ENCODE measurements at places on chromosomes 3 and 15.

DNA sequence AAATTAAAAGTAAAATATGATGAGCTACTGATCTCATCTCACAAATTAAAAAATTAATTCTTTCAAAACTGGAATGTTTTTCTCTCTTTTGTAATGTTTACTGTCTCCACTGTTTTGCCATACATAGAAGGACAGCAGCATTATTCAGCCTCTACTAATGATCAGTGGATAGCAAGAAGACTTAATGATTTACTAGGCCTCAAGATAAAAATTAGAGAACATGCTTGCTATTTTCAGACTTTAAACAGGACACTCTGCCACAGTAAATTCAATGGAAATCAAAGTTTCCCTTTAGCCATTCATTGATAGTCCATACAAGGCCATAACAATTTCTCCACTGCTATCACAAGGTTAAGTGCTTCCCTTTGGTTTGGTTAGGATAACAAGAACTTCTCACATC lies 129.4 kb downstream of the TMCC1 start:
- DNase-seq: no peak

DNA sequence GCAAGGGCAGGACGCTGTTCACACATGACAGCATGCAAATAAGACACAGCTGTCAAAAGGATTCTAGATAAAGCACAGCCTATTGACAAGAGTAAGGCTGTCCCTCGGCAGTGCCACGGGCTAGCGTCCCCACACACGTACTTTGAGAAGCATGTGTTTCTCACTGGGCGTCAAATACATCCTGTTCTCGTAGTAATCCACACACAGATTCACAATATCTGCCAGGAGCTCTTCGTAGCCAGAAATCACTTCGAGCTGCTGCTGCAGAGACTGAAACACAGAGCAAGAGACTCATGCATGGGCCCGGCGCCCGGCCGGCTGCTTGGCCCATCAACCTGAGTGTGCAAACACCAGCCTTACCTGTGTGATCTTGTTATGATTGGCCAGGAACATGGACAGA lies 41.1 kb downstream of the CYFIP1 start:
- DNase-seq: no peak

- peak; percentile 31 for DNase-seq
Measured at GRCh38 chr3:138724443-138724842, 110.3 kb downstream of the PIK3CB start.

DNA sequence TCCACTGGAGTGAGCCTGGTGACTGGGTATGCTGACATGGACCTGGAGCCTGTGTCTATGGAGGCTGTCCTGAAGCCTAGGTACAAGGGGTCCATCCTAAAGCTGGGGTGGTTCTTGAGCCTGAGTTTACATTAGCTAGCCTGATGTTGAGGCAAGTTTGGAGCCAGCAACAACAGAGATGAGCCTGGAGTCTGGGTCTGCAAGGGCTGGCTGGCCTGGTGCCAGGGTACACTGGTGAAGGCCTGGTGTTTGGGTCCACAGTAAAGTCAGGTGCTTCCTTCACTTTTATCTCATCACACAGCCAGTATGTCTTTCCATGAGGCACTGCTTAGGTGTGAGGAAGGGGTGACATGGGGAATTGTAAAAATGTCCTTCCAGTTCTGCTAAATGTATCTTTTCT lies 49.5 kb downstream of the TP63 start:
- no peak for DNase-seq

GRCh38 chr3:147008886-147009285 lies 397.5 kb downstream of the ZIC4 start:
- DNase-seq: no peak

Measured in spinal cord (tissue), 10 donors.